ENCODE measurements at places on chromosomes 3 and 15.

DNA sequence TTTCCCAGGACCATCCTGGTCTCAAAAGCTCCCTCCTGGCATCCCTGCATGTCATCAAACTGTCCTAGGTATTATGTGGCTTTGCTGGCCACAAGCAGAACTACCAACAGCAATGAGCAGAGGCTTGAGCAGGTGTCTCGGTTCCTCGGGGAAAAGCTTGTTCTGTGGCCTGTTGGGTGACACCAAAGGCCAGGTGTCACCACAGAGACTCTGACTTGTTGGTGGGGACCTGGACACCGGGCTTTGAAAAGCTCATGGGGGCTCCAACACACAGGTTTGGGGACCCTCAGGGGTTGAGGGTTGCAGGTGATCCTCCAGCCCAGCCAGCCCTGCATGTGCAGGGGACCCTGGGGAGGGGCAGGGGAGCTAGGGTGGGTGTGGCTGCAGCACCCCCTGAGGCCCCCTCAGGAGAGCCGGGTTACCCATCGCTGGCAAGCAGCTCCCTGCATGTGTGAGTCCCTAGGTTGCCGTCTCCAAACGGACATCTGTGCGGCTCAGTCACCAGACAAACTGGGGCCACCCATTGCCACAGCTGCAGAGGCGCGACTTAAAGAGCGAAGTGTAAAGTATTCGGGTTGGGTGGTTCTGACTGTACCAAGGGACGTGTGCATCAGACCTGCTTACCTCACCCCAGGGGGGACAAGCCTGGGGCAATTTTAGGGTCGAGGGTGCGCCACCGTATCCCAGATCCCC is 140.1 kb downstream of the CHSY1 start:
- no peak for DNase-seq

GRCh38 chr15:99481113-99481950 is 84.5 kb upstream of the MEF2A start:
- no peak for DNase-seq

DNA sequence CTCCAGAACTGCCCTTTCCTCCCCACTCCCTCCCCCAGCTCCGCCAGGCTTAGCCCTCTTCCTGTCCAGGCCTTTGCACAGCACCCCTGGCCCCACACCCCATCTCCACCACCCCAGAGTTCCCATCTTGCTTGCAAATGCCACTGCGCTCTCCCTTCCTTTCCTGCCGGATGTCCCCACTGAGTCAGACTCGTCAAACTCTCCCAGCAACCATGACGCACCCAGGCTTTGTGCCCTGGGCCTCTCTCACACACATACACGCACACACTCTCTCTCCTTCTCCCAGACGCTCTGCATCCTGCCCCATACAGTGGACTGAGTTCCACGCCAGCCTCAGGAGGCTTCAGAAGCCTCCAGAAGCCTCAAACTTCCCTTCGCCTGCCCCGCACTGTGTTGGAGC is 2.8 kb upstream of the CCDC9B start:
- no peak for DNase-seq

- DNase-seq, result no peak
These were observed 177.5 kb downstream of the GRM7 start for GRCh38 chr3:7038394-7038793.

- no peak for DNase-seq
These were observed 44.8 kb upstream of the MUC4 start for GRCh38 chr3:195856410-195857084.

- DNase-seq, result no peak
These were observed 187.2 kb downstream of the CACNA2D3 start for GRCh38 chr3:54309601-54310000.

GRCh38 chr15:74127255-74127953 is 3.0 kb upstream of the ISLR2 start:
- DNase-seq, result peak; percentile 91

- no peak for DNase-seq
These were observed 26.2 kb downstream of the CRTAP start for GRCh38 chr3:33139996-33140395.

DNA sequence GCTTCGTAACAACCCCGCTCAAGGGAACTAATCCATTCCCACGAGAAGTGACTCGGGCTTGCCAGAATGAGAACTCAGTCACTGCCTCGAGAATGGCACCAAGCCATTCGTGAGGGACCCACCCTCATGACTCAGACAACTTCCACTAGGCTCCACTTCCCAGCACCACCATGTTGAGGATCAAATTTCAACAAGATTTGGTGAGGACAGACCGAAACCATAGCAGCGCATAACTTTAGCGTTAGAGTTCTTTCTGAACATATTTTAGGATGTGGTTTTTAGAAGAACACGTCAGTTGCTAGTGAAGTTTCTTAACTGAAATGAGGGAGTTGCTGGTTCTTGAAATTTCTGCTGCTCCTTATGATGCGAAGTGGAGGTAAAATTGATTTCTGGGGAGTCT is 13.5 kb downstream of the PTPRG start:
- DNase-seq, result no peak

- no peak for DNase-seq
These were observed 62.2 kb upstream of the P2RY1 start for GRCh38 chr3:152772674-152773225.

DNA sequence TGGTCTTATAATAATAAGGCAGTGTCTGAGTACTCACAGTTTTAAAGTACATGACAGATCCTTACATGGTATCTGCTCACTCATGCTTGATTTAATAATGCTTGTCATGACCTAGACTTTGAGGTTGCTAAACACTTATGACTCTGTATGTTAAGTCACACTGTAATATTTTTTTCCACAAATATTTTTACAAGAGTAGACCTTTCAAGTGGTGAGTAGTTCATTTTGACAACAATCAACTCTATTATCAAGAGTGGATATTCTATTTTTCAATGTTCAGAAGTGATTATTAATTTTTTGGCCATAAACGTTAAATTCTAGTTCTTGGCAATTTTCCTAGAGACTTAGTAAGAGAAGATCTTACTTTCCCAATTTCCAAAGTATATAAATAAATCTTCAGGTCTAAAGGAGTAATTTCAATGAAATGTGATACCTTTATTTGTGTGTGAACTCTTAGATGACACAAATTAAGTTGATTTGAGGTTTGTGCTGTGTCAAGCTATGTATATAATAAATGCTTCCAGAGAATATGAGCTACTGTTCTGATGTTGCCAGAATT is 104.5 kb downstream of the NLGN1 start:
- no peak for DNase-seq

DNA sequence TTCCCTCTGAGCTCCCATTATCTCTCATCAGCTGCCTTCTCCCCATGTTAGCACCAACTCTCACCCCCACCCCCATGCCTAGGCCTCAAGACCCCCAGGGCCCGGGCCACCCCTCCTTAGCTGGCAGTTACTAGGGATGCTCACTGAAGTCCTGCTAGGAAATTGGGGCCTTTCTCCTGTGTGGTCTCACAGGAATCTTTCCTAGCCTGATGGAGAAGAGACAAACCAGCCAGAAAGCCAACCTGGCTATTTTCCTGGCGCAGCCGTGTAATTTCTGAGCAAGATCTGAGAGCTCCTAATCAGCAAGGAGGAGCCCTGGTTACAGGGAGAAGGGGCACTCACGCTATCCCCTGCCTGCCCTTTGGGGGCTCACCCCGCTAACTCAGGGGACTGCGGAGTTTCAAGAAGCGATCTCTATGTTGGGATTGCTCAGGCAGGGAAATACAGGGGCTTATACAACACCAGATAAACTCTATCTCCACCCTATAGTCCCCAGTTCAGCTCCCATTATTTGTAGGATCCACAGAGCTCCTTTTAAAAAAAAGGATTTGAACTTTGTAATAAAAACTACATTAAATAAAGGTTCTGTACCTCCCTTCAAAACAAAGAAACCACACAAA is 25.2 kb downstream of the NR2F2 start:
- no peak for DNase-seq

DNA sequence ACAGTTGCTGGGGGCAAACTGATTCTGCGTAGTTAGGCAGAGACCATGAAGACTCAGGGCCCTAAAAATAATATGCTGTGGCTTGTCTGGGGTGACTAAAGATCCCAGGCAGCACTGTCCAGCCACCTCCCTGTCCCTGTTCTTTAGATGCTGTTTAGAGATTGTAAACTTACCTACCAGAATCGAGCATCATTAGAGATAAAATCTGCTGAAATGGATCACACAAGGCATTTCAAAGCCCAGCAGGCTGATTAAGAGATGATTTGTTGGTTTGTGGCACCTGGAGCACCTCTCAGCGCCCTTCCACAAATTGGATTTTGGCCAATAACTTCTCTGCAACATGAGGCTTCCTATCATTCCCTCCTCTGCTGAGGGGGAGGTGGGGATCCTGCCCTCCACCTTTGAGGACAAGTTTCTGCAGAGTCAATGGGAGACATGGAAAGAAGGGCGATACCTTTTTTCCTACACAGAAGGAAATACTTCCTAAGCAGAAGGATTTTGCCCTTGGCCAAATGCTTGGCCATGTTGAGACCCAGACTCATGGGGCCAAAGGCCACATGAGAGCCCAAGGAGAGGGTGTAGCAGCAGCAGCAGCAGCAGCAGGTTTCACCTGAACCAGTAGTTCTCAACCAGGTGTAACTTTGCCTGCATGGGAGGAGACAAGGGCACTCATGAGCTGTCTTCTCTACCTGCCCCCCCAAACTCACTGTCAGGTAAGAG is 37.5 kb downstream of the SEMA5B start:
- DNase-seq, result no peak

DNA sequence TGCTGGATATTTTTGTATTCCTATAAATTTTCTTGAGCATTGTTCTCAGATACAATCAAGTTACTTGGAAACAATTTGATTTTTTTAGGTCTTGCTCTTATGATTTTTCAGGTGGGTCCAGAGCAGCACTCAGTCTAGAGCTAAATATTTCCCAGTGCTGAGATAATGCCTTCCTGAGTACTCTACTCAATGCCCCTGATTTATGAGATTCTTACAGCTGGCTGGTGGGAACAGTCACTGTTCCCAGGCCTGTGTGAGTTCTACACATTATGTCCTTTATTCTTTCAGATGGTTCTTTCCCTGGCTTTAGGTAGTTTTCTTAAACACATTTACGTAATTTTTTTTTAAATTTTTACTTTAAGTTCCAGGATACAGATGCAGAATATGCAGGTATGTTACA is 51.0 kb upstream of the EIF5A2 start:
- DNase-seq, result no peak

DNA sequence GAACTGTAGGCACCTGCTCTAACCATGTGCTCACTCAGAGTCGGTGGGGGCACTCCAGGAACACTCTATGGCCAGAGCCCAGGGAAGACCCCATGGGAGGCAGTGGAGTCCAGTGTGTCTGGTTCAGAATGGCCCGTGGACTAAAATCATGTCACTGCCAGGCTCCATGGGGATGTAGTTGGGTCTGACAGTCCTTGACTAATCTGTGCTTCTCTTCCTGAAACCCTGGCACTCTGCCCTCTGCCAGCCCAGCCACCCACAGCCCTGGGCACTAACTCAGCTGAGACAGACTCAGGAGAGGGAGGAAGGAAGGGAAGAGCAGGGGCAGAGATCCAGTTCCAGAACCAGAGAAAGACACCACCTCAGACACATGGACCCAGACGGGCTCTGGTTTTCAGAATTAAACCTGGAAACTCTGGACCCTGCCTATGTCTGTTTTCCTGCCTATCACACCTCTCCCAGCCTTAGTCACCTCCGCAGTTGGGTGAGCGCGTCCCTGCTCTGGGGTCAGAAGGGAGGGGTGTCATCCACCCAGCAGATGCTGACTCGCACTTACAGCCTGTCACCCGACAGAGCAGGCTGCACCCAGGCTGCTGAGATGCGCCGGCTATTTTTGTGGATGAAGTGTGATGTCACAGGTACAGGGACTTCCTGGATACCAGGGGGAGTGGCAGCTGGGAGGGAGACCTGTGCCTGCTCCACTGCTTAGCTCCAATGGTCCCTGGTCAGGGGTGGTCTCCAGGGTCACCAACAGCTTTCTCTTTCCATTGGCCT is 56.8 kb upstream of the INSYN1 start:
- no peak for DNase-seq

DNA sequence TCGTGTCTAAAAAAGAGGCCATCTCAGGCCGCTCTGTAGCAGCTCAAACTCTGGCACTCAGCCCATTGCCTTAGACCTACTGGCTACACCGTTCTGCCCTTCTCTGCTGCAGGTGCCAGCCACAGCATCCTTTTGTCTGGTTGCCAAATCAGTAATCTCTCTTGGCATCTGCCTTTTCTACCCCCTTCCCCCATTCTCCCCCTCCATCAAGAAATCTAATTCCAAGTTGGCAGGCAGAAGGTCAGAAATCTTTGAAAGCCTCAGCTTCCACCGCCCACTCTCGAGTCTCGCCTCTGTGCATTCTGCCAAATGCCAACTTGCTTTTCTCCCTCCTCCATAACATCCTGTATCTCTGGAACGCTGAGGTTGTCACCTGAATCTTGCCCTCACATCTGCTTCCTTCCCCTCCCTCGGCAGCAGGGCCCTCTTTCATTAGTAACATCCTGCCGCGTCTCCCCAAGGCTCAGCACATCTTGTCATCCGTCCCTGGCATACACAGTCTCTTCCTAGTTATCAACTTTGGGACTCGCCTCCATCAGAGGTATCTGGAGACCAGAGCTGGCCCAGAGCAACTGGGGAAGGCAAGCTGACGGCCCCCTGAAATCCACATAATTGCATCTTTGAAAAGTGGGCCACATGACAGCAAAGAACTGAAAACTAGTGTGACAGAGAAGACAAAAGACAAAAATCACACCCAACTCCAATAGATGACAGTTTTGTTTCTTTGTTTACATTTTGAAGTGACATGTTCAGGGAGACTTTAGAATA is 312.0 kb upstream of the CCDC54 start:
- no peak for DNase-seq

- no peak for DNase-seq
These were observed 79.8 kb downstream of the EPHB1 start for GRCh38 chr3:134874737-134875413.

- no peak for DNase-seq
These were observed 373.8 kb upstream of the PROK2 start for GRCh38 chr3:72158639-72159326.

DNA sequence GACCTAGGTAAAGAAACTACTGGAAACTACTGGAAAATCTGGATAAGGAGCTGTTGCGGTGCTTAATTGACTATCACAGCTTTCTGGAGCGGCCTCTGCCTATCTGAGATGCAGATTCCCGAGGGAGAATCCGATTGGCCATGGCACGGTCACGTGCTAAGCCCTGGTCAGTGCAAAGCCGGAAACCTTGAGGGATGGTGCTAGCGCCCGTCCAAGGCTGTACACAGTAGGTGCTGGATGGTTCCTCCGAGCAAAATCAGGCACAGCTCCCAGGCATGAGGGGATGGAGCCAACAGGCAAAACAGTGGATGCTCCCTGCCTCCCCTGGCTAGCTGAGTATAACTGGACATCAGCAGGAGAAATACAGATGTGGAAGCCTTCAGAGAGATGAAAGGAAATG is 238.7 kb upstream of the HES1 start:
- DNase-seq, result no peak

Data from stimulated activated naive CD8-positive, alpha-beta T cell treated with anti-CD3 and anti-CD28 coated beads, Interleukin-15, amount 100 ng/mL, for 72 hours (primary cell).